ENCODE measurements at places on chromosomes 16 and 17. TPM values are rescaled to one million over a fixed set of nuclear protein-coding genes. Genes with fewer than 3 reads are reported as not detected.

DNA sequence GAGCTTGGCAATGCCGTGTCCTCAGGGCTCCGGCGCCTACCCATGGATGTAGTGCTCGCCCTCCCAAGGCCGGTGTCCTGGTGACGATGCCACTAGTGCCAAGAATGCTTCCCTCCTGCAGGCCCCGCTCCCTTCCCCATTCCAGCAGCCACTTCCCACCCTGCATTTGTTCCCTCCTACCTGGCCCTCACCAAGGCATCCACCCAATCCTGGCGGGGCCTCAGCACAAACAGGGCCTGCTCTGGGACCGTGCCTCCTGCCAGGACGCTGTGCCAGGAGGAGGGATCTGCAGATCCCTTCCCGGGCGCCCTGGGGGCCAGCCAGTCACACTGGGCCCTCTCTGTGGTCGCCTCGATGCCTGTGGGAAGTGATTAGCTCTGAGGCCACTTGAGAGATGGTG is 25.1 kb downstream of the ABR start:
- DNase-seq = no peak

Gene DHRS7C
- total RNA-seq = not detected

DNA sequence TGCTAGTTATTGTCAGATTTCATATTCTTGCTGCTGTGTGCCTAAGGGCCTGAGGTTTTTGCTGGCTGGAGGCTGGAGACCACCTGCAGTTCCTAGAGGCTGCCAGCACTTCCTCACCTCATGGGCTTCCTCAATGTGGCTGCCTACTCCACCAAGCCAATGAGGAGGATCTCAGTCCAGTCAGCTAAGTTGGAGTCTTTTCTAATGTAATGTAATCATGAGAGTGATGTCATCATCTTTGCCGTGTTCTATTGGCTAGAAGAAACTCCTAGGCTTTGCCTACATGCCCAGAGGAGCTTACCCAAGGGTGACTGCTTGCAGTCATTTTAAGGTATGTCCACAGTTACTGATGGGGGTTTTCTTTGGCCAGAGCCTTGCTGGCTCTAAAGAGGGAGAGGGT is 53.0 kb downstream of the SOCS3 start:
- DNase-seq = no peak

DNA sequence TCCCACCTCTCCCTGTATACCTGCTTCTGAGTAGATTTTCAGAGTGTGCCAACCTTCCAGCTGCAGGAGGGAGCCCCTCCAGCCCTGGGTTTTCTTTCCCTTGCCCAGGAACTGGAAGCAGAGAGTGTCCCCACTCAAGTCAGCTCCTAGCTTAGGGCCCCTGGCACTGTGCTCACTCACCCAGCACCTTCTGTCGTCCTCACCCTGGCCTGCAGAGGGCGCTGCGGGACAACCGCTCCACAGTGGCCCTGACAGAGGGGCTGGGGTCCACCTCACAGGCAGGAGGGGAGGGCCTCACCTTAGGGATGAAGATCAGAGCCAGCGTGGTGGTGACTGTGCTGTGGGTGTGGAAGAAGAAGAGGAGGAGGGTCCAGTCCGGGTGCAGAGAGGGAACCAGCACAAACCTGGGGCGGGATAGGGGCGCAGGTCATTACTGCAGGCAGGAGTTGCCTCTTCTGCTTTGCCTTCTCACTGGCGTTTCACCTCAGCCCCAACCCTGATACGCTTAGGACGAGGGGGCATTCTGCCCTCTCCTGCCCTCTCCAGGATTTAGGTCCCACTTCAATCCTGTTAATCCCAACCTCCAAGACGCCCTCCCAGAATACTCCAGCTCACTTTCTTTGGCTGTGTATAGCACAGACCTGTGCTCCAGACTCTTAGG is 10.0 kb downstream of the GPR179 start:
- DNase-seq = peak; percentile 77

DNA sequence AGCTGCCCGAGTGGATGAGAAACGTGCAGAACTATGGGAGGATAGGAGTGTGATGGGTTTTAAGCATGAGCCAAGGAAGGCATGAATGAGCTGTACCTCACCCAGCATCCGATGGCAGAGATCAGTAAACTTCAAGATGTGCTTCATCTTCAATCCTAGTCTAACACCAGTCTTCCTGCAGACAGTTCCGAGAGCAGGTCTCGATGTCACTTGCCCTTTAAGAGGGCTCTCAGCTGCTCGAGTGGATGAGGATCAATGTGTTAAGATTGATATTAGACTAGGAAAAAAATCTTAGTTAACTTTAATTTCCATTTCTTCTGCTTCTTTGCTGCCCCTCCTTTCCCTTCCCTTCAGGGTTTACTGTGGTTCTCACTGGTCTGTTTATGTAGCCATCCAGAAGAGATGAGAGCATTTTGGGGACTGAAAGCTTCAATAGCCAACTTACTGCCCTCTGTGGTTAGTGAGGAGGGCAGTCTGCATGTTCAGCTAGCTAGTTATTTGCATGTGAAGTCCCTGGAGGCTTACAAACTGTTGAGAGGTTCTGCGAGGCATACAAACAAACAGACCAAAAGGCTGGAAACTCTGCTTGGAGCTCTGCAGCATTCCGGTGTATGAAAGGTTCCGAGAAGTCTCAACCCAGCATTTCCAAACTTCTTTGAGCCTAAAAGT is 15.3 kb downstream of the KLHL36 start:
- DNase-seq = no peak

Gene ABCA10
- total RNA-seq = 0.45 TPM

DNA sequence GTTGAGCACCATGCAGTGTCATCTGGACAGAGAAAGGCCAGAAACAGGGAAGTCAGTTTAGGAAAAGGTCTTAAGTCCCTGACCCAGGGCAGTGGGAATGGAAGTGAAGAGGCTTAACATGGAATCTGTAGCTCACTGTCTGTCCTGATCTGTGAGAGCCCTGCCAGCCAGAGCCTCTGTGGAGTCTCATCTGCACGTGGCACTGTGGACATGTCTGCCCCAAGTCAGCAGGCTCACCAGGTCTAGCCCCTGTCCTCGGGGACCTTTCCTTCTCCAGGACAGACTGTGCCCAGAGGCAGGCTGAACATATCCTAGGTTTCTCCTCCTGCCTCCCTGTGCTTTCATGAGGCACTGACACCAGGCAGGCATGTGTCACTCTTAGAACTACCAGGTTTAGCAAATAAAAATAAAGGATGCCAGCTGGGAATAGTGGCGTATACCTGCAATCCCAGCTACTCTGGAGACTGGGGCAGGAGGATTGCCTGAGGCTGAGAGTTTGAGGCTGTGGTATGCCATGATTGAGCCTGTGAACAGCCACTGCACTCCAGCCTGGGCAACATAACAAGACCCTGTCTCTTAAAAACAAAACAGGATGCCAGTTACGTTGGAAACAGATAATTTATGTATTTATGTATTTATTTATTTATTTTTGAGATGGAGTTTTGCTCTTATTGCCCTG is 22.4 kb downstream of the UNK start:
- no peak for DNase-seq

Gene SLC16A13
- total RNA-seq = 5.9 TPM

GRCh38 chr16:55754056-55754455 is 78.8 kb downstream of the CES1 start:
- no peak for DNase-seq
